ENCODE measurements at places on chromosomes 3 and 15. TPM values are rescaled to one million over a fixed set of nuclear protein-coding genes. Genes with fewer than 3 reads are reported as not detected.

GRCh38 chr3:117603097-117603496, 893.5 kb downstream of the TUSC7 start:
- H3K36me3 ChIP-seq: no peaks in the 10 kb centered on the region
- H3K27me3 ChIP-seq: peaks cover 3% of the 10 kb centered on the region
- no peak overlapping the region for H3K4me3 ChIP-seq
- H3K27ac ChIP-seq: no peak overlapping the region

The ATRIP gene
- total RNA-seq: 7.5 TPM

The TIGIT gene
- not detected for total RNA-seq

DNA sequence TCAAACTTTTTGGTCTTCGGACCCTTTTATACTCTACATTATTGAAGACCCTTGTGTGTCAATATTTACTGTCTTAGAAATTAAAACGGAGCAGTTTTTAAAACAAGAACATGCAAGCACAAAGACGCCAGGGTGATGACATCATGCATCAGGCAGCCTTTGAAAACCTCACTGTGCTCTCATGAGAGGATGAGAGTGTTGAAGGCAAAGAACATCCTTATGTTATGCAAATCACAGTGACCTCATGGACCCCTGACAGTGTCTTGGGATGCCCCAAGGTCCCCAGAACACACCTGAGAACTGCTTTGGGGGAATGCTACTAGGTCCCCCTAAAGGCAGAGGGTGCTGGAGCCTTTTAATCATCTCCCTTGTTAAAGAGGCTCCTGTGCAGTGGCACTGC, 51.6 kb downstream of the CHDH start:
- H3K36me3 ChIP-seq: no peaks in the 10 kb centered on the region
- H3K27me3 ChIP-seq: peaks cover 8% of the 10 kb centered on the region
- H3K4me3 ChIP-seq: no peak overlapping the region
- H3K27ac ChIP-seq: no peak overlapping the region
- peak; percentile 47 for DNase-seq
